ENCODE measurements at places on chromosomes 5 and 9.
A peak's percentile ranks its signal among the peaks of the same experiment; 100 is the strongest.

- H3K4me3 ChIP-seq = peak overlapping the region; percentile 26
- peaks cover 9% of the 10 kb centered on the region for H3K36me3 ChIP-seq
- H3K4me1 ChIP-seq = peaks cover 13% of the 10 kb centered on the region
- H3K27me3 ChIP-seq = no peaks in the 10 kb centered on the region
- DNase-seq = peak; percentile 42
Observed at GRCh38 chr9:5178126-5178805, 7.2 kb downstream of the INSL6 start.

GRCh38 chr5:140043508-140043872, 391 bp upstream of the NRG2 start:
- H3K36me3 ChIP-seq = no peaks in the 10 kb centered on the region
- no peak for DNase-seq
- H3K27me3 ChIP-seq = peaks cover 68% of the 10 kb centered on the region
- H3K27ac ChIP-seq = no peak overlapping the region
- H3K4me1 ChIP-seq = peaks cover 5% of the 10 kb centered on the region

DNA sequence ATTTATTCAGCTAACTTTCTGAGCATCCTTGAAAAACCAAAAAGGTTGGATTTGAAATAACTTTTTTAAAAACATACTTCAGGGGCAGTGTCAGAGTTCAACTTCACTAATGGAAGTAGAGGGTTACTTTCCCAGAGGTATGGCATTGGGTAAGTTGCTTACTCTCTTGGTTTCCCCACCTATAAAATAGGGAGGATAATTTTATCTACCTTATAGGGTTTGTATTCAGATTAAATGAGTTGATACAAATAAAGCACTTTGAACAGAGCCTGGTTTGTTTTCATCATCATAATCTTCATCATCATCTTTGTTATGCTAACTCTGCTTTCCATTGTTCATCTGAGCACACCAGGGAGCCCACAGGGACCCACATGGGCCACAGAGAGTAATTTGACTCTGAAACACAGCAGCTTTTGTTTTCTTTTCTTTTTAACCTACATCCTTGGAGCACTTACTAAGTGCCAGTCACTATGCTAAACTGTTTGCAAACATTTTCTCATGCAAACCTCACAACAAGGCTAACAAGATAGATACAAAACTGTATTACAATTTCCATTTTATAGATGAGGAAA, 179.1 kb upstream of the SLC24A2 start:
- peaks cover 19% of the 10 kb centered on the region for H3K36me3 ChIP-seq
- H3K27me3 ChIP-seq = no peaks in the 10 kb centered on the region
- no peak for DNase-seq
- H3K4me1 ChIP-seq = peaks cover 17% of the 10 kb centered on the region

DNA sequence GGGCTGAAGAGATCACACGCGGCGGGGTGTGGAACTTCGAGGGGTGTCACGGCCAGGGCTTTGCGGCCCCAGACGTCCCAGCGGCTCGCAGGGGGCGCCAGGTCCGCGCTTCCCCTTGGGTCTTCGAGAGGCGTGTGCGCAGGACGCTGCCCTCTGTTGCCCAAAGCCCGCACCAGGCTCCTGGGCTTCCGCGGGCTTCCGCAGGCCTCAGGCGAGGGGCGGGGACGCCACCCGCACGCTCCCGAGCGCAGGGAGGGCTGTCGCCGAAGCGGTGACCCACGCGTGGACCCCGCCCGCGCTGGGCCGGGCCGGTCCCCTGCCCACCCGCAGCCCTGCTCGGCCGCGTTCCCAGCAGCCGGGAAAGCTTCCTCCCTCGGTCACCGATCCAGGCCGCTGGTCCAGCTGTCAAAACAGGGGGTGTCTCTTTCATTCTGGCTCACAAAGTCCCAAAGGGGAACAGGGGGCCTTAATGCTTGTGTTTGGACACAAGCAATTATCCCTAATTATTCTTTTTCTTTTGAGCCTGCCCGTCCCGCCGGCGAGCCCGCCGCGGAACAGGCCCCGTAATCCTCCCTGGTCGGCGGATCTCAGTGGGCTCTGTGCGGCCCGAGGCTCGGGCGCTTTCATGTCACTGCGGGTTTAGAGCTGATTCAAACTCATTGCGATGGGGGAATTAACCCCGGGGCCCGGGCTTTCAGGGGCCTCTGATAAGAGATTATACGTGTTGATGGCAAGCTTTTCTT, 60.6 kb downstream of the TMEM174 start:
- peak overlapping the region; percentile 40 for H3K4me3 ChIP-seq
- H3K27me3 ChIP-seq = peaks cover 77% of the 10 kb centered on the region
- no peak overlapping the region for H3K27ac ChIP-seq

GRCh38 chr9:20570087-20570486, 52.2 kb downstream of the MLLT3 start:
- H3K4me1 ChIP-seq = peaks cover 50% of the 10 kb centered on the region
- no peak overlapping the region for H3K27ac ChIP-seq
- H3K36me3 ChIP-seq = peaks cover 31% of the 10 kb centered on the region
- no peak for DNase-seq

DNA sequence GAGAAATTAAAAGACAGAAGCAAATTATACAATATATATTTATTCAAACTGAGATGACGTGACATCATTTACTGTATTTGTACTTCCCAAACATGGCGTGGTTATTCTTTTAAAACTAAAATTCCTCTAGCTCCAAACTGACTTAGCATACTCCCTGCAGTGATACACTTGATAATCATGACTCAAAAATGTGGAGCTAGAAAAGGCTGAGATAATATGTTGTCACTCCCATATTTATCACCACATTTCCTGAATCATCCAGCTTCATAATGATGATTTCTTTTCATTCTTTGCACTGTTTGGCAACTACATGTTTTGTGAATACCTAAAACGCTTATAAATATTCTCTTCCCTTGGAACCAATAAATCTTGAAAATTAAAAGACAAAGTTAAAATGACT, 341.0 kb downstream of the EBF1 start:
- no peak overlapping the region for H3K27ac ChIP-seq
- no peaks in the 10 kb centered on the region for H3K36me3 ChIP-seq
- DNase-seq = no peak
- peaks cover 11% of the 10 kb centered on the region for H3K27me3 ChIP-seq

GRCh38 chr5:97151370-97151769, 9.0 kb upstream of the LIX1 start:
- no peak for DNase-seq
- no peak overlapping the region for H3K27ac ChIP-seq
- peaks cover 3% of the 10 kb centered on the region for H3K36me3 ChIP-seq
- H3K4me1 ChIP-seq = no peaks in the 10 kb centered on the region

- no peaks in the 10 kb centered on the region for H3K36me3 ChIP-seq
- H3K4me3 ChIP-seq = no peak overlapping the region
- no peak overlapping the region for H3K27ac ChIP-seq
- no peaks in the 10 kb centered on the region for H3K27me3 ChIP-seq
Observed at GRCh38 chr9:125961072-125961471, 213.9 kb downstream of the PBX3 start.
